ENCODE measurements at places on chromosomes 7 and 10. TPM values are rescaled to one million over a fixed set of nuclear protein-coding genes. Genes with fewer than 3 reads are reported as not detected.

TACR2 gene
- 0.73 TPM for total RNA-seq

TFR2 gene
- not detected for total RNA-seq

TACC2 gene
- total RNA-seq = 28.5 TPM

TCERG1L gene
- under 0.01 TPM for total RNA-seq

ASIC3 gene
- total RNA-seq = 1.3 TPM

PNLIPRP3 gene
- total RNA-seq = 2.4 TPM

GPR26 gene
- not detected for total RNA-seq

SEMA3E gene
- 11.8 TPM for total RNA-seq

LRRC18 gene
- total RNA-seq = not detected

STK31 gene
- 1.2 TPM for total RNA-seq

SH2D4B gene
- total RNA-seq = 0.16 TPM

ODAD2 gene
- not detected for total RNA-seq

EN2 gene
- total RNA-seq = 0.33 TPM

PDGFA gene
- 19.8 TPM for total RNA-seq

IL2RA gene
- total RNA-seq = 0.88 TPM

FANK1 gene
- total RNA-seq = 13.8 TPM

AKR1C4 gene
- total RNA-seq = not detected

CUBN gene
- 5.7 TPM for total RNA-seq

TCAF2 gene
- 14.0 TPM for total RNA-seq

TFAM gene
- 15.8 TPM for total RNA-seq

CYP26C1 gene
- total RNA-seq = 0.15 TPM

TSPAN12 gene
- 9.2 TPM for total RNA-seq

PDE6C gene
- not detected for total RNA-seq

ITGA8 gene
- 2.0 TPM for total RNA-seq

NPFFR1 gene
- 0.44 TPM for total RNA-seq

FKBP6 gene
- total RNA-seq = not detected

ZNF511 gene
- 33.2 TPM for total RNA-seq

TSPAN13 gene
- 42.6 TPM for total RNA-seq

LMOD2 gene
- total RNA-seq = not detected

ICA1 gene
- 22.1 TPM for total RNA-seq

TMEM139 gene
- 1.4 TPM for total RNA-seq

ARHGAP21 gene
- 203 TPM for total RNA-seq

CRYGN gene
- 1.3 TPM for total RNA-seq

TAS2R40 gene
- not detected for total RNA-seq

IRF5 gene
- 11.1 TPM for total RNA-seq

NFKB2 gene
- total RNA-seq = 21.0 TPM

SMO gene
- total RNA-seq = 6.2 TPM

FRA10AC1 gene
- total RNA-seq = 18.2 TPM

H2AZ2 gene
- 140 TPM for total RNA-seq

OPN4 gene
- total RNA-seq = not detected

FAM241B gene
- 6.2 TPM for total RNA-seq

CALY gene
- not detected for total RNA-seq

RPEL1 gene
- not detected for total RNA-seq

AP3M1 gene
- total RNA-seq = 38.1 TPM

OLAH gene
- total RNA-seq = 1.1 TPM

AKR1E2 gene
- total RNA-seq = 12.1 TPM

TAC1 gene
- total RNA-seq = 2.8 TPM

NPY4R2 gene
- total RNA-seq = not detected

TDRD1 gene
- total RNA-seq = under 0.01 TPM

FXYD4 gene
- not detected for total RNA-seq
